ENCODE measurements at places on chromosomes 2 and 18.

- H3K4me1 ChIP-seq, result no peaks in the 10 kb centered on the region
- DNase-seq, result no peak
- no peak overlapping the region for H3K4me3 ChIP-seq
- H3K36me3 ChIP-seq, result no peaks in the 10 kb centered on the region
Observed at GRCh38 chr18:59026831-59027410, 112.8 kb upstream of the SEC11C start.

GRCh38 chr18:48801728-48802542, 148.8 kb downstream of the SMAD7 start:
- H3K4me1 ChIP-seq, result peaks cover 20% of the 10 kb centered on the region
- H3K27ac ChIP-seq, result no peak overlapping the region
- DNase-seq, result no peak
- H3K27me3 ChIP-seq, result no peaks in the 10 kb centered on the region
- no peak overlapping the region for H3K4me3 ChIP-seq
- H3K36me3 ChIP-seq, result no peaks in the 10 kb centered on the region

- no peaks in the 10 kb centered on the region for H3K36me3 ChIP-seq
- DNase-seq, result no peak
- no peaks in the 10 kb centered on the region for H3K4me1 ChIP-seq
- no peaks in the 10 kb centered on the region for H3K27me3 ChIP-seq
- H3K4me3 ChIP-seq, result no peak overlapping the region
- no peak overlapping the region for H3K27ac ChIP-seq
Observed at GRCh38 chr2:179538406-179539123, 273.9 kb upstream of the SESTD1 start.

- no peak for DNase-seq
- H3K4me3 ChIP-seq, result no peak overlapping the region
- H3K36me3 ChIP-seq, result no peaks in the 10 kb centered on the region
Observed at GRCh38 chr2:180111901-180112300, 104.8 kb upstream of the CWC22 start.

DNA sequence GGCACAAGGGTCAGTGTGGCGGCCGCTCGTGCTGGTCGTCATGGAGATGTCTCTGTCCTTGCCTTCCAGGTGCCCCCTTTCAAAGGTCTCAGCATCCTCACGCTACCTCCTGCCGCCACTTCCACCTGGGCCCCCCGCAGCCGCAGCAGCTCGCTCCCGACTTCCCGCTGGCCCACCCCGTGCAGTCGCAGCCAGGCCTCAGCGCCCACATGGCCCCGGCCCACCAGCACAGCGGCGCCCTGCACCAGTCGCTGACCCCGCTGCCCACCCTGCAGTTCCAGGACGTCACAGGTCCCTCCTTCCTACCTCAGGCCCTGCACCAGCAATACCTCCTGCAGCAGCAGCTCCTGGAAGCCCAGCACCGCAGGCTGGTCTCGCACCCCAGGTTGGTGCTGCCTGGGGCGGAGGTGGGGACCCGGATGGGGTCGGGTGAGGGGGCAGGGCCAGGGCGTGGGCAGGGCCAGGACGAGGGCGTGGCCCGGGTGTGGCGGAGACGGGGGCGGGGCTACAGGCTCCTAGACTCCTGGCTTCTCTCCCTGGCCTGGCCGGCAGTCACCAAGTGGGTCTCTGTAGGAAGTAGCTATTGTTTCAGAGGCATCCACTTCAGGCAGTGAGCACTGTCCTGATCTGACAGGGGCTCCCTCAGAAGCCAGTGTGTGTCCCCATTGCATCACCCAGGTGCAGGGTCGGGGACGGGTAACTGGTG, 223.7 kb downstream of the LOXHD1 start:
- no peak overlapping the region for H3K27ac ChIP-seq
- H3K36me3 ChIP-seq, result no peaks in the 10 kb centered on the region
- no peak for DNase-seq
- H3K27me3 ChIP-seq, result no peaks in the 10 kb centered on the region
- H3K4me3 ChIP-seq, result no peak overlapping the region

DNA sequence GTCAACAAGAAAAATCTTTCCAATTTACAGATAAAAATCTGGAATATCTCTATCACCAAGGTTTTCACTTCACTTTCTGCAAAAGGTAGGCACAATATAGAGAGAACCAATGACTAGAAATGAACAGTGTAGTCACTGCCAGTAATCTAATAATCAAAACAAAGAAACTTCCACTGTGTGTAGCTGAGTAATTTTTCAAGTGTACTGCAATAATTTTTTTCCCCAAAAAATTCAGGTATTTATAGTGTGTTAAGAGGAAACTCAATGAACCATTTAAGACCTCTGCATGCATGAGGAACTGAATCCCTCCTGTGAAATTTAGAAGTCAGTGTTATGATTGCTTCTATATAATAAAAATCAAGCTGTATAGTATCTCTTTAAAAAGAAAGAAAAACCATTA, 121.8 kb downstream of the MEMO1 start:
- no peaks in the 10 kb centered on the region for H3K27me3 ChIP-seq
- DNase-seq, result no peak
- H3K4me1 ChIP-seq, result no peaks in the 10 kb centered on the region
- no peak overlapping the region for H3K27ac ChIP-seq

DNA sequence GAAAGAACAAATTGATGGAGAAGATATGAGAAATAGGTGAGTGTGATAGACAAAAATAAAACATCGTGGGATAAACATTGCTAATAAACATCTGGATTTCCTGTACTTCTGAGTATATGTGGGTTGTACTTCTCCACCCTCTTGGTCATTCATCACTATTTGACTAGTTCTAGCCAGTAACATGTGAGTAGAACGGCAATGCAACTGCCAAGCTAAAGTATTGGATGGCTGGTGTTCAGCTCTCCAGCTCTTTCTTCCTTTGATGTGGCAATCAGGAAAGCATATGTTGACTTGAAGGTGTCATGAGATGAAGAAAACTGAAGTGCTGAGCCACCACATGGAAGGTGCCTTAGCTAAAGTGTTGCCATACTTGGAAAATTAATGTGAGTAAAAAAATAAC, 144.9 kb downstream of the SCG2 start:
- H3K4me1 ChIP-seq, result peaks cover 6% of the 10 kb centered on the region
- no peak for DNase-seq
- no peaks in the 10 kb centered on the region for H3K27me3 ChIP-seq
- no peak overlapping the region for H3K4me3 ChIP-seq

- no peaks in the 10 kb centered on the region for H3K27me3 ChIP-seq
- H3K27ac ChIP-seq, result no peak overlapping the region
- peaks cover 11% of the 10 kb centered on the region for H3K4me1 ChIP-seq
Observed at GRCh38 chr2:240520130-240520973, 37.4 kb downstream of the ANKMY1 start.

DNA sequence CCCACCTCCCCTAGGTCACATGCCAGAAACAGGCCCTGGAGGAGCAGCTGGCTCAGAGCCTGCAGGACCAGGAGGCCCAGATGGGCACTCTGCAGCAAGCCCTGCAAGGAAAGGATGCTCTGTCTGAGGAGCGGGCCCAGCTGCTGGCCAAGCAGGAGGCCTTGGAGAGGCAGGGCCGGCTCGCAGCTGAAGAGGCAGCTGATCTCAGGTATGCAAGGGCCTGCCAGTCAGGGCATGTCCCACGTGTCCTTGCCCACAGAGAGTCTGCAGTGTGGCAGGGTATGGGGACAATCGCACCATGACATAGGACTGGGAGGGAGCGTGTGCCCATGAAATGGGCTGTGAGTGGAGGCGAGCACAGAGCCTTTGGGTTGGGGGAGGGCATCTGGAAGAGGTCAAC, 39.9 kb downstream of the CROCC2 start:
- no peak for DNase-seq
- peaks cover 15% of the 10 kb centered on the region for H3K4me1 ChIP-seq
- no peak overlapping the region for H3K4me3 ChIP-seq
